ENCODE measurements at places on chromosomes 6 and 20.

GRCh38 chr6:33105916-33106871 lies 30.4 kb downstream of the HLA-DPB1 start:
- DNase-seq: no peak

- no peak for DNase-seq
Observed at GRCh38 chr6:17688481-17688880, 18.2 kb downstream of the NUP153 start.

DNA sequence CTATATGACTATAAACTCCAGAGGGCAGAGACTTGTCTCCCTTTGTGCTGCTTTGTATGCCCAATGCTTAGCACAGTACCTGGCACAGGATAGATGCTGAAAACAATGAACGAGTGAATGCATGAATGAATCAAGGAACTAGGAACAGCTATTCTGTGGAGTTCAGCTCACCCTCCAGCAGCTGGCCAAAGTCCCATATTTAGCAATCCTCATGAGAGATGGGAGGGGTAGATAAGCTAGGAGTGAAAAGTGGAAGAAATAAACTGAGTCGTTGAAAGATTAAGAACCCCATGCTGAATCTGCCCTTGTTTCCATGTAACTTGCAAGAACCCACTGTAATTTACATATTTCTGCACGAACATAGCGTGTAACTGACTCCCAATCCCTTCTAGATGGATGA lies 106.5 kb downstream of the MAFB start:
- no peak for DNase-seq

DNA sequence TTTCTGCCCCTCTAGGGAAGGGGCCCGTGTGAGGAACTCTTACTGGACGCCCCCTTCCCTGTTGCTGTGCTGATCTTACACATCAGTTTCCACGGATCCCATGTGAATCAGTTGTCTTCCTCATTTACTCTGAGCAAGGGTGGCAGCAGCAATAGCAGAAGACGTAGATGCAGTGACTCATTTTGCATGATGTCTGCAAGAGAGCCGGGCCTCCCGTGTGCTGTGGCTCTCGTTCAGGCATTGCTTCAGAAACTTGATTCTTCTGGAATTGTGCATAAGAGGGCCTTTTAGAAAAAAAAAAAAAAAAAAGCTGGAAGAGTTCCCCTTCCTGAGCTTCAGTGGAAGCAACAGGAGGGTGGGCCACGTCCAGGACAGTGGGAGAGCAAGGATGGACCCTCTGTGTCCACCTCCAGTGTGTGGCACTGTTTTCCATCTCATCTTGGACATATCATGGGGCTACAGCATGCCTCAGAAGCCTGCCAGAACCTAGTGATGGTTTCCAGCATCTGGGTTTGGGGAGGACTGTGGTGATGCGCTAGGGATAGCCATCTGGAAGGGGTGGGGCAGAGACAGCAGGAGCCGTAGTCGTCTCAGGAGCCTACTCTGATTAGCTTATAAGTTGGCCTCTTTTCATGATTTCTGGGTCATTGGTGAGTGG lies 62.1 kb downstream of the FOXO3 start:
- peak; percentile 82 for DNase-seq

GRCh38 chr6:166507809-166508564 lies 78.5 kb downstream of the RAMACL start:
- no peak for DNase-seq

DNA sequence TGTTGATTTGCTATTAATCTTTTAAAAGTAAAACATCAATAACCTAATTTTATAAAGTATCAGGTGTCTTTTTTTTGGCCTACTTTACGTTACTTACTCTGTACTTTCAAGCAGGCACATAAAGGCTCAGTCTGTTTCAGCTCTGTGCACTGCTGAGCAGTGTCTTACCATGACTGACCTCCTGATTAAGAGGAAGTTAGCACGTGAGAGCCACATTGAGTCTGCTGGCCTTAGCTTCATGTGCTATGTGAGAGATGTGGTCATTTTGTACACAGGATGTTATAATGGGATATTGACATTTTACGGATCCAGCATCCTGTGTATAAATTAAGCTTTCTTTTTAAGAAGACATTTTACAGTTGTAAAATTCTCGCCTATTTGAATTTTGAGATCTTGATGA lies 31.9 kb downstream of the ARID1B start:
- DNase-seq: peak; percentile 41

GRCh38 chr6:170022827-170023619 lies 267.9 kb downstream of the DLL1 start:
- no peak for DNase-seq

GRCh38 chr6:137637121-137637520 lies 142.9 kb upstream of the OLIG3 start:
- DNase-seq: peak; percentile 92

DNA sequence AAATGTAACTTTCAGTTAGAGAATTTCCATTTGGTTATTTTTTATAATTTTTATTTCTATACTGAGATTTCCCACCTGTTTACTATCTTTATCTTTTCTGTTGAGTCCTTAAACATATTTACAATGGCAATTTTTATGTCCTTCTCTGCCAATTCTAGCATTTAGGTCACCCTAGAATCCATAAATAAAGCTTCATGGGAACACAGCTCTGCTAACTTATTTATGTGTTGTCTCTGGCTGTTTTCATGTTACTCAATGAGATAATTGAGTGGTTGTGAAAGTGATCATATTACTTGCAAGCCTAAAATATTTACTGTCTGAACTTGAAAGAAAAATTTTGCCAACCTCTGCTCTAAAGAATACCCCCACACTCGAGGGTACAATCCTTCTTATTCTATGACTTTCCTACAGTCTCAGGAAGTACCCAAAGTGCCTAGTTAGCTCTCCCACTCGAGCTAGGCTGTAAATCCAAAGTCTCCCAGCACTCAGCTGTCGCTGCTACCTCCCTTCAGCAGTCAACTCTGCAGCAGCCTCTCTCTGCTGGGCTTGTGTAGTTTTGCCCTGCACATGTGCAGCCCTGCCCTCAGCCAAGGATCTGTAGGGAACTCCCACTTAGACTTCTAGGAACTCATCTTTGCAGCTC lies 53.5 kb upstream of the GCLC start:
- DNase-seq: no peak

DNA sequence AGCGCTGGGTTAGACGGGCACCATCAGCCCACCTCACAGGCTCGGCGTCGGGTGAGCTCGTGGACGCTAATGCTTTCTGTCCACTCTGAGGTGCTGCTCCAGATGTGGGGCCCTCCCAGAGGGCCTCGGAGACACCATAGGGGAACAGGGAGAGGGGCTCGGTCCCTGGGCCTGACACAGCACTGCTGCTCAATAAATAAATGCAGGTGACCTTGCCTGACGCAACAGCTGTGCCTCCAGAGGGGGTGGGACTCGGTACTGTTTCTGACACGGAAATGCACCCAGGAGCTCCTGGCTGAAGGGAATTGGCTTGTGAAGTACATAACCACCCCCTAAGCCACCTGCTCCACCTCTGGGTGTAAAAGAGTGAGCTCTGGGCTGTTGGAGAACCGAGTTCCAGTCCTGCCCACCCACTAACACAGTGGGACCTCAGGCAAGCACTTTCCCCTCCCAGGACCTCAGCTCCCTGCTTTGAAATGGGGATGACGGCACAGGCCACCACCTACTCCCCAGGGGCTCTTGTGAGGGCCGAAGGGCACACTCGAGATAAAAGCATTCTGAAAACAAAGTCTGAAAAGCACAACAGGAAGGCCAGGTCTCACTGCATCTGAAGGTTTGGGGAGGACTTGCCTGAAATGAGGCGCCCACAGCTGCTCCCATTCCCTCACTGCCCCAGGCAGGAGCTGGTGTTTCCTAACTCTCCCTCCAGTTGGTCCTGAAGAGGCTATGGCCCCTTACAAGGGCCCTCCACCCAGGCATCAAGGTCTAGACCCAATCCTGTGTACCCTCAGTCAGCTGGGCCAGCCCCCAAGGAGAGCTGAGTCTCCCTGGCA lies 6.7 kb downstream of the KCNK15 start:
- no peak for DNase-seq

DNA sequence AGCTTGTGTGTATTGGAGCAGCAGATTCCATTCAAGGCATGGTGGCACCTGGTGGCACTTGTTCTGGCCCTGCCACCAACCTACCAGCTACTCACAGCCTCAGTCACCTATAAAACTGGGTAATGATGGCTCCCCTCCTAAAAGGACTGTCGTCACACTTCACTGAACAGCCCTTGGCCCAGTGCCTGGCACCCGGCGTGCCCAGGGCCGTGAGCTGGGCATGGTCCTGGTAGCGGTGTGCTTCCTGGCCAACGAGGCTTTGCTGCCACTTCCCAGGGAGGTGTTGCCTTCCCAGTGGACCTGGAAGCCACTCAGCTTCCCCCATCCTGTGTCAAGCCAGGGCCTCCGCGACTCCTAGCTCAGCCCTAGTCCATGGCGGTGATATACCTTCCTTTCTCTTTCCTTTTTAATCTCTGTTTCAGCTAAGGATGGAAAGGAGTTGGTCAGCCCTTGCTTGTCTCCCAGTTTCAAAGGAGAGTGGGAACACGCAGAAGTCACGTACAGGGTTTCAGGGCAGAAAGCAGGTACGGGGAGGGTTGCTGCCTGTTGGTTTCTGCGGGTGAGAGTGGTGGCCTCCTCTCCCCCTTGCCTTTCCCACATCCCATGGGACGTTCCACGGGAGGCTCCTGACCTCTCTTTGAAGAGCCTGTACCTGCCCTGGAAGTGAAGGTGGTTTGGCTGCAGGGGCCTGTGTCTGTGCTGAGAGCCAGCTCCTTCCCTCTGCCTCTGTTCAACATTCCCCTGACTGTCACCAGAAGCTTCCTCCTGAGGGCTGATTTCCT lies 25.5 kb downstream of the ENTPD6 start:
- DNase-seq: no peak

DNA sequence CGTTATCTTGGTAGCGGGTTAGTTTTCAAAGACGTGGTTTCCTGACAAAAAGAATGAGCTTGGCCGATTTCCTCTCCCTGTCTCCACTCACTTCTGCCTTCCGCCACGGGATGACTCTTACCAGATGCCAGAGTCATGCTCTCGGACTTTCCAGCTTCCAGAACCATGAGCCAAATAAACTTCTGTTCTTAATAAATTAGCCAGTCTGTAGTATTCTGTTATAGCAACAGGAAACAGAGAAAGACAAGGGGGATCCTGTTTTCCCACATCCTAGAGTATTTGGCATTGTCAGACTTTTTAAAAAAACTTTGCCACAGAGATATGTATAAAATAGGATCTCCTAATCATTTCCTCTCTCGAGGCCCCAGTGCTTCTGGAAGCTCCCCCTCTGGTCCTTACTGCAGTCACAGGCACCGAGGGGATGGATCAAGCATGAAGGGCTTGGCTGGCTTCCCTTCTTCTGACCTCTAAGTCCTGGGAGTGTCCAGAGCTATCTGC lies 84.9 kb upstream of the NAA20 start:
- peak; percentile 77 for DNase-seq

DNA sequence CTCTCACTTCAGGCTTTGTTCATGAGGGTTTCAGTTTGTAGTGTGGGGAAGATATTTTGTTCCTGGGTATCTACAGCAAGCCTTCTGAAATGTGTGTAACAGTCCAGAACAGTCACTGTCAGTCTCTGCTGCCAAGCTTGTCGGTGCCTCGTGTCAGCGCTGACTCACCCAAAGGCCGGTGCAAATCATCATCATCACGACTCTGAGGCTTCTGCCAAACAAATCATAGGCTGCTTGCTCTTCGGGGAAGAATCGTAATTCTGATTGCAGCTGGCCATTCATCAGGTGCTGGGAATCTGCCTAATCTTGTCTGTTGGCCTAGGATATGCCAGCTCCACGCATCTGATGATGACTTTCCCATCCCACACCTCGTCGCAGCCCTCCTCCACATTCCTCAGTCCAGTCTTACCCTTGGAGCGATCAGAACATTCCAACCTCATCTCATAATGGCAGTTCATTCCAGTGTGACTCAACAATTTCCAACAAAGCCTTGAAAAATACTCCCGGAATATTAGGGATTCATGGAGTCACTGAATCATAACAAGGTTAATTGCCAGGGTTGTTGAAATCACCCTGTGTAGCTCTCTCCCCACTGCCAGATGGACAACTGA lies 40.9 kb downstream of the ALDH8A1 start:
- peak; percentile 99 for DNase-seq

GRCh38 chr6:142374965-142375733 lies 73.3 kb downstream of the ADGRG6 start:
- peak; percentile 97 for DNase-seq

- no peak for DNase-seq
Observed at GRCh38 chr20:2740702-2741101, 48.1 kb downstream of the EBF4 start.

GRCh38 chr6:161057103-161058091 lies 65.8 kb downstream of the MAP3K4 start:
- DNase-seq: no peak

- no peak for DNase-seq
Observed at GRCh38 chr20:23697947-23698346, 9.1 kb upstream of the CST4 start.

DNA sequence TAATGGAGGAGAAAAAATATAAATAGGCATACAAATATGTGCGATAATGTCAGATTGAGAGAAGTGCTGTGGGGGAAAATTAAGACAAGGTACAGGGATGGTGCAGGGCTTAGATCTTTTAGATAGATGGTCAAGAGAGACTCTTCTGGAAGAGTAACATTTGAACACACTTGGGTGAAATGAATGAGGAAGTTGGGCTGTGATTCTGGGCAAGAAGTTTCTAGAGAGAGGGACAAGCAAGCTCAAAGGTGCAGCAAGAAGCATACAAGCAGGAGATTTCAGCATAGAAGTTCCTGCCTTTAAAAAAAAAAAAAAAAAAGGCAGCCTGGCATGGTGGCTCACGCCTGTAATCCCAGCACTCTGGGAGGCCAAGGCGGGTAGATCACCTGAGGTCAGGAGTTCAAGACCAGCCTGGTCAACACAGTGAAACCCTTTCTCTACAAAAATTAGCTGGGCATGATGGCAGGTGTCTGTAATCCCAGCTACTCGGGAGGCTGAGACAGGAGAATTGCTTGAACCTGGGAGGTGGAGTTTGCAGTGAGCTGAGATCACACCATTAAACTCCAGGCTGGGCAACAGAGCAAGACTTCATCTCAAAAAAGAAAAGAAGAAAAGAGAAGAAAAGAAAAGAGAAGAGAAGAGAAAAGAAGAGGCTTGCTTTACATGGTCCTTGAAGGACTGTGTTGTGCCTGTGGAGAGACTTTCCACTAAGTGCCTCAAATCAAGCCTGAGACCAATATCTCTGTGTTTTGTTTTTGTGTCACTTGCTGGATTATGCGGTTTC lies 9.7 kb upstream of the CD83 start:
- DNase-seq: no peak

- peak; percentile 76 for DNase-seq
Observed at GRCh38 chr6:99746261-99746895, 139.7 kb downstream of the PRDM13 start.
